Uterine smooth muscle cell (primary cell): ENCODE measurements at places on chromosomes 2 and 18. TPM values are rescaled to one million over a fixed set of nuclear protein-coding genes. Genes with fewer than 3 reads are reported as not detected.

The MYO7B gene
- under 0.01 and 0.12 TPM in 2 replicates for total RNA-seq

The CHPF gene
- total RNA-seq = 187 and 327 TPM in 2 replicates

The PDE11A gene
- total RNA-seq = 0.33 and 0.50 TPM in 2 replicates

The GKN2 gene
- not detected in 2 replicates for total RNA-seq

The RBM44 gene
- 0.25 and 0.33 TPM in 2 replicates for total RNA-seq

The TMEM182 gene
- 1.5 and 2.8 TPM in 2 replicates for total RNA-seq

The AOX1 gene
- 56.2 and 86.3 TPM in 2 replicates for total RNA-seq

The NPPC gene
- total RNA-seq = 1.3 TPM in 1 of 2 replicates, not detected in the other

The LBX2 gene
- total RNA-seq = 1.4 and 2.0 TPM in 2 replicates

The COLEC12 gene
- total RNA-seq = 7.2 and 13.2 TPM in 2 replicates

The ADGRF3 gene
- 0.22 TPM in 1 of 2 replicates, not detected in the other for total RNA-seq

The COX7A2L gene
- 243 and 308 TPM in 2 replicates for total RNA-seq

The RGPD3 gene
- total RNA-seq = 0.33 and 0.37 TPM in 2 replicates

The RRM2 gene
- total RNA-seq = 21.0 and 76.0 TPM in 2 replicates

The C1QL2 gene
- total RNA-seq = not detected in 2 replicates

The TRABD2A gene
- total RNA-seq = 2.5 and 4.8 TPM in 2 replicates

The SNORC gene
- 0.44 and 1.2 TPM in 2 replicates for total RNA-seq
